ENCODE measurements at places on chromosomes 13 and 19.
A peak's percentile ranks its signal among the peaks of the same experiment; 100 is the strongest.

GRCh38 chr19:49335784-49336481 lies 727 bp downstream of the CD37 start:
- no peak for DNase-seq

- peak; percentile 55 for DNase-seq
Observed at GRCh38 chr13:71603255-71603654, 263.7 kb downstream of the DACH1 start.

GRCh38 chr19:17357078-17357666 lies 19.8 kb downstream of the GTPBP3 start:
- no peak for DNase-seq

DNA sequence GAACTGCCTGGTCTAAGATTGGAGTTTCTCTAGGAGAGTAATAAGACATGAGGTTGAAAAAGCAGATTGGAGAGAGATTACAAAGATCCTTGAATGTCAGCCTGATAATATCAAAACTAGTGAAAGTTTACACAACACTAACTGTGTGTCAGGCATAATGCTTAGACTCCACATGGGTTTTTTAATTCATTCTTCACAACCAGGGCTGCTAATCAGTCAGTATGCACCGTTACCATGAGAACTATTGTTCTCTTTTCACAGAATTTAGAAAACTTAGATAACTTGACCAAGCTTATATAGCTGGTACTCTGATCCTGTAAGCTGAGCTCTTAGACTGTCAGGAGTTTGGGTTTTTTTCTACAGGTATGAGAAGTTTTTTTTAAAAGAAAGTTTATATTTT lies 46.6 kb upstream of the TSC22D1 start:
- DNase-seq = no peak

GRCh38 chr13:33213024-33213768 lies 72.4 kb downstream of the STARD13 start:
- no peak for DNase-seq

DNA sequence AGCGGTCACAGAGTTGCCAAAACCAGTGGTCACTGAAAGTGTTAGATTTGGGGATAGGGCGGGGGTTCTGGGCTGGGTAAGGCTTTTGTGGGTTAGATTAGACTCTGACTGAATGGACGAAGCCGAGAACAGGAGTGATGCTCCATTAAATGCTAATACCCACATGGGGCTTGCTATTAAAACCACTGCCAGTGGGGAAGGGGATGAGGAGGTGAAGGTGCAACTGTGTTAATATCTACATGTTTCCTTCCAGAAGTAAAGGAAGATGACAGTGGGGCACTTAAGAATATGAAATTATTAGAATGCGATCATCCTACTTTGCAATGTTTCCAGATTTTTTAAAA lies 573 bp upstream of the ZNF614 start:
- DNase-seq = no peak

DNA sequence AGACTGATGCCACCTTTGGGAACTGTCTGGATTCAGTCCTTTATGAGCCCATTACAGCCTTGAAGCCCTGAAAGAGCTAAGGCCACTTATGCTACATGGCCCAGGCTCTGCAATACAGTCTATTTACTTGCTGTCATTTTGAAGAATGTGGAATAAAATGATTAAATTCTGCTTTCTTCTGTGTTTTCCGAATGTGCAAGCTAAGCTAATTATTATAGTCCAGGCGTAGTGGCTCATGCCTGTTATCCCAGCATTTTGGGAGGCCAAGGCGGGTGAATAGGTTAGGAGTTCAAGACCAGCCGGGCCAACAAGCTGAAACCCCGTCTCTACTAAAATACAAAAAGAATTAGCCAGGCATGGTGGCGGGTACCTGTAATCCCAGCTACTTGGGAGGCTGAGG lies 142.5 kb downstream of the TEX29 start:
- no peak for DNase-seq

GRCh38 chr19:343451-343931 lies 1.1 kb downstream of the MIER2 start:
- DNase-seq = no peak

DNA sequence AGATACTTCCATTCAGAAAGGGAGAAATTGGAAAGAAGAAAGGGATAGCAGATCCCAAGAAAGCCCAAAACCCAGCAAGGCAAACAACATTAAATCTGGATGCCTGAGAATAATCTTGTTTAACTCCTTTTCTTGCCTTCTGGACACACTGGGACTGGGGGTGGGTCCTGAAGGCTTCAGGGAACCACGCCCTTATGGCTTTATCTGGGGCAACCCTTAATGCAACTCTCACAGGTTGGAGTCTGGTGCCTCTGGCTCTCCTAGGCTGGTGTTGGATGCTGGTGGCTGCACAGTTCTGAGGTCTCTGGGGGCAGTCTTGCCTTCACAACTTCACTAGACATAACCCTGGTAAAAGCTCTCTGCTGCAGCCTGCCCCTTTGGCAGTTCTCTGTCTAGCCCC lies 27.9 kb downstream of the PAN3 start:
- no peak for DNase-seq

GRCh38 chr13:92390217-92390616 lies 836.4 kb upstream of the GPC6 start:
- peak; percentile 58 for DNase-seq

GRCh38 chr19:56633021-56633420 lies 9.9 kb upstream of the SMIM17 start:
- DNase-seq = no peak

DNA sequence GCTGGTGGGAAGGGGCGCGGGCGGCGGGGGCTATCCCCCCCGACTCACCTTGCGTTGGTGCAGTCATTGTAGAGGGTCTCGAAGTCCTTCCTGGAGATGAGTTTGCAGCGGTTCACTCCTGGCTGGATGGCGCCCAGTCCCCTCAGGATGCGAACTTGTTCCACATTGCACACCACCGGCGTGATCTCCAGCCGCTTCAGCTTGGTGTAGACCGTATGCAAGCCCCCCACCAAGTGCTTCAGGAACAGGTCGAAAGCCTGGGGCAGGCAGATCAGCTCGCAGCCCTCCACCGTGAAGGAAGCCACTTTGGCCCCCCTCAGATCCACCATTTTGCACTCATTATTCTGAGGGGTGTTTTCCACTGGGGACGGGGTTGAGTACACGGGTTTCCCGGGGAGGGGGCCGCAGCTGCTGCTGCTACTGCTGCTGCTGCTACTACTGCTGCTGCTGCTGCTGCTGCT lies 1.1 kb downstream of the DACH1 start:
- no peak for DNase-seq

DNA sequence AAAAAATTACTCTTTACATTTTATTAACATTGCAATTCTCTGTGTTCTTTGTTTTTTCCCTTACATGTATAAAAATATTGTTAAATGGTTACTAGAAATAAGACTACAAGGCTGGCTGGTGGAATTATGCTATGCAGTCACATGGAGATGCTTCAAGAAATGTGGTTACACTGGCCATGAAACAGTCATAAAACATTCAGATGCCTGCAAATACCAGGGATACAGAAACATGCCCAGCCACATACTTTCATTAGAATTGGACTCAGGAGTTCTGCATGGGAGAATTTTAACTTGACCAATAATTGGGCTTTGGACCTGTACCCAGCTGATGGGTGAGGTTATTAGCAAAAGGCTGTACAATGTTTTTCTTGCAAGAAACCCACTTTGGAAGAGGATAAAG lies 1407.7 kb upstream of the SLC10A2 start:
- DNase-seq = no peak

DNA sequence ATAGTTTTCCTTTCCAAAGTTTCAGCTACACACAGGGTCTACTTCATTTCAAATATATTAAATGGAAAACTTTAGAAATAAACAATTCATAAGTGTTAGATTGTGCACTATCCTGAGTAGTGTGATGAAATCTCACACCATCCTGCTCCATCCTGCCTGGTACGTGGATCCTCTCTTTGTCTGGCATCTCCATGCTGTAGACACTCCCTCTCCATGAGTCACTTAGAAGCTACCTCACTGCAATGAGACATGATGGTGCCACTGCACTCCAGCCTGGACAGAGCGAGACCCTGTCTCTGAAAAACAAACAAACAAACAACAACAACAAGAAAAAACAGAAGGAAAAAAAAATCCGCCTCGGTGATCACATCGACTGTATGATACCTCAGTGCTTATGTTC lies 191.8 kb downstream of the PCCA start:
- no peak for DNase-seq

DNA sequence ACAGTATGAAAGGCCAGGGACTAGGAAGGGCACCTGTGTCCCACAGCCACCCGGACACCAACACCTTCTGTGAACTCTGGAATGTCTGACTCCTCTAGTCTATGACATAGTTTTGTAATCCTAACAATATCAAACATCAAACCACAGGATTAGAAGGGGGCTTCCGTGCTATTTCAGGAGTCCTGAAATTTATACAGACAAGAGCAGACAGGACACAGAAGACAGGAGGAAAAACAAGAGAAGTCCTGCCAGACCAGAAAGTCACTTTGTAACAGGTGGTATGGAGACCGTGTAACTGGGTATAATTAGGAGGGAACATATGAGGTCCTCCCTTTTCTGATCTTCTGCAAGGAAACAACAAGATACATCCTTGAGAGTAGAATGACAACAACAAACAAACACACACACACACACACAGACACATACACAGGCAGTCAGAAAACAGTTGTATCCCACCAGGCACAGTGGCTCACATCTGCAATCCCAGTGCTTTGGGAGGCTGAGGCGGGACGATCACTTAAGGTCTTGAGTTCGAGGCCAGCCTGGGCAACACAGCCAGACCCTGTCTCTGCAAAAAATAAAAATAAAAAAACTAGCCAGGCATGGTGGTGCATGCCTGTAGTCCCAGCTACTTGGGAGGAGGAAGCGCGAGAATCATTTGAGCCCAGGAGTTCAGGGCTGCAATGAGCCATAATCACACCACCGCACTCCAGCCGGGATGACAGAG lies 13.1 kb downstream of the INSR start:
- no peak for DNase-seq

DNA sequence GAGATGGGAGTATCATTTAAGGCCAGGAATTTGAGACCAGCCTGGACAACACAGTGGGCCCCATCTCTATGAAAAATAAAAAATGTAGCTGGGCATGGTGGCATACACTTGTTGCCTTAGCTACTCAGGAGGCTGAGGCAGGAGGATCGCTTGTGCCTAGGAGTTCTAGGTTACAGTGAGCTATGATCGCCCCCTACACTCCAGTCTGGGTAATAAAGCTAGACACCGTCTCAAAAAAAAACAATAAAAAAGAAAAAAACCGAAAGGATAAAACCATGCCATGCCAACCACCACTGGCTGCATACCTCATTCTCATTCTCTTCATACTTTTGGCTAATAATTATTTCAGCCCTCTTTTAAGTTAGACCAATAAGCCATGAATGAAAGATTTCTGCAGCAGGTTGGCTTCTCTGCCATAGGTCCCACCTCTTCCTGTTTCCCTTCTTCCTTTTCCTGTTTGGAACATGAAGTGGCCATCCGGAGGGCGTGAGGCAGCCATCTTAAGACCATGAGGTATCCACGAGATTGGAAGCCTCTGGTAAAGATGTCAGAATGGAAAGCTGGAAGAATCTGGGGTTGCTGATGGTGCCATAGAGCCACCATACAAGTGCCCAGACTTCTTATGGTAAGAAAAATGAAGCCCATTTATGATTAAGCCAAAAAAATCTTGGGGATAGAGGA lies 171.3 kb downstream of the CACNA1A start:
- no peak for DNase-seq

- no peak for DNase-seq
Observed at GRCh38 chr13:102960959-102961358, 105.3 kb downstream of the SLC10A2 start.
